ENCODE measurements at places on chromosomes 16 and 17.

DNA sequence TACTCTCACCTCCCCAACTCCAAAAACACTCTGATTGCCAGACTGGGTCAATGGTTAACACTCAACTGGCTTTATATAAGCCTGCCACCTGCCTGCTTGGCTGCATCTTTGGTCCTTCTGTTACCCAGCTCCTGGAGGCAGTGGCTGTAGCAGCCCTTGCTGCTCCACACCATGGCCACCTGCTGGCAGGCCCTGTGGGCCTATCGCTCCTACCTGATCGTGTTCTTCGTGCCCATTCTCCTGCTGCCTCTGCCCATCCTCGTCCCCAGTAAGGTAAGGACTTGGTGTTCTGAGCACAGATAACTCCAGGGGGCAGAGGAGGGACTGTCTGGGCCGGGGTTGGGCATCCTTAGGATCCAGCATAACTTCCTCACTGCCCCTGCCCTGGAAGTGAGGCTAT is at the start of gene SLC13A2:
SLC13A2 (plus strand) TSS at position 103 of the 400 bp plus-strand sequence; CDS start at position 172, 69 bp downstream.
- no peak for DNase-seq

- no peak for DNase-seq
These were observed 123.0 kb upstream of the ASIC2 start for GRCh38 chr17:33416131-33416530.

- no peak for DNase-seq
These were observed 142.5 kb downstream of the IRX3 start for GRCh38 chr16:54143934-54144571.

DNA sequence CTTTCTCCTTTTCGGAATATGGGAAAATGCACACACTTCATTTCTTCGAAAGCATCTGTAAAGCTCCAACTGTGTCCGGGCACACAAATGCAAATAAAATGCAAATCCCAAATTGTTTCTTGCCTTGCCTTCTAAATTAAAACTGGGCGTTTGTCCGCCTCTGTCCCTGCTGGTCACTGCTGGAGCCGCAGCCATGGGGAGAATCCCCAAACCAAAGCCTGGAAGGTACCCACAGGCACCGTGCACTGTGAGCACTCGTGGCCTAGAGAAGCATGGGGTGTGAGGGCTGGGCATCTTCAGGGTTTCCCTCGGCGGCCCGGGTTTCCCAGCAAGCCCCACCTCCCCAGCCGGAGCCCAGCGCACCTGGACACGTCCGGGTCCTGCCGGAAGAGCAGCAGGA is 2.9 kb downstream of the SLC47A2 start:
- no peak for DNase-seq

DNA sequence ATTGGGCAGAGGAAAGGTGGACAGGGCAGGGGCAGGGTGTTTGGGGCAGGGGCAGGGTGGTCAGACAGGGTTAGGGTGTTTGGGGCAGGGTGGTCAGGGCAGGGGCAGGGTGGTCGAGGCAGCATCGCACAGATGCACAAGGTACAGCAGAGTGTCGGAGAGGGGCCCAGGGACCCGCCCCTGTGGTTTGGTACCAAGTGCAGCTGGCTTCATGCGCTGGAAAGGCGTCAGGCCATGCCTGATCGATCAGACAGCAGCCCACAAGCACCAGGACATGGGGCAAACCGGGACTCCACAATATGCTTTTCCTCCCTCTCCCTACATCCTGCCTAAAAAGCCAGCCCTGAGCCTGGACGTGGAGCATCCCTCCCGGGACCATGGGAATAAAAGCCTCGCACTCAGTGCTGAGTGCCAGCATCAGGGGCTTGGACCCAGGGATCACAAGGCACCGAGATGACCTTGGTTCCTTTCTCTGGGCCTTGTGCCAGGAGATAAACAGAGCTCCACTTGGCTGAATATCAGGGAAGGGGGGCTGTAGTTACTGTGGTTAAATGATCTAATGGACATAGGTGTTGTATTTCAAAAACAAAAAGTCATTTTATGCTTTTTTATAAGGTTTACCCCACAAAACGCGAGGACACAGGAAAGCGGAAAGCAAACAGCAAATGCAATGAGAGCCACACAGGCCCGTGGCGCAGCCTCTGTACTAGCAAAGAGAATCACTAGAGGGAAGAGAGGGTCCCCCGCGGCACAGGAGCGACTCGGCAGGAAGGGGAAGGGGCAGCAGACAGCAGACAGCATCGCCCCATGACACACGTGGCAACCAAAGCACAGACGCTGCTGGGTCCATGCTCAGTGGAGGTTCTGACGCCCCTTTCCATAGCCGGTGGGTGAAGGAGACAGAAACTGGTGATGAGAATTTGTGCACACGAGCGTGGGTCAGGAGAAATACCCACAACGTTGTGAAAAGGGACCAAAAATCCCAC is 5.3 kb upstream of the HEXD start:
- peak; percentile 66 for DNase-seq

DNA sequence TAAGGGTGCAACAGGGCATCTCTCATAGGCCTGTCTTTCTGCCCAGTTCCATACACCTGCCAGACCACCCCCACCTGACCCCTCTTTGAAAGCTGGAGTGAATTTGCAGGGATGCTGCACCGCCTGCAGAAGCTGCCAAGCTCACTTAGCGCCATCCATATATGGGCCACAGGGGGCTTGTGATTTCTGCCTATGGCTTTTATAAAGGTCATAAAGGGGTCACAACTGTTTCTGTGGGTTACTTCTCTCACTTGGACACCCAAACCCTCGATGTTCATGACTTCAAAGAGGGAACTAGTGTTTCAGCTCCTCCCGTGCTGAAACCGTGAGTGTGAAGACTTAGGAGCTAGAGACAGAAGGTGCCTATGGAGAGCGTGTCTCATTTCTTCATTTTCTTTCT is 23.9 kb upstream of the MEAK7 start:
- no peak for DNase-seq

DNA sequence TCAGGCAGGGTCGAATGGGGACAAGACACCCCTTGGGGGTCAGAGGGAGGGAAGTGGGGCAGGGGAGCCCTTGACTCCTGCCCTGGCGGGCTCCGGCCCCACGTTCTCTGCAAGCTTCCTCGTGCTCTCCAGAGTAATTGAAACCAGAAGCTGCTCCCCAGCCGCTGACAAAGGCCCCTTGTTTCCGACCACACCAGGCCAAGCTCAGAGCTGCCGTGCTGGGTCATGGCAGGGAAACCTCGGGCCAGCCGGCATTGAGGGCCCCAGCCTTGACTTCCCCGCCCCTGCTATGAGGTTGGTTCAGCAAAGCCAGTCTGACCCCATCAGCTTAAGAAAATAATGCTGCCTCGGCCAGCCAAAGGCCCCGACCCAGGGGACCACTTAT is 43.3 kb downstream of the TIMM22 start:
- DNase-seq, result no peak

DNA sequence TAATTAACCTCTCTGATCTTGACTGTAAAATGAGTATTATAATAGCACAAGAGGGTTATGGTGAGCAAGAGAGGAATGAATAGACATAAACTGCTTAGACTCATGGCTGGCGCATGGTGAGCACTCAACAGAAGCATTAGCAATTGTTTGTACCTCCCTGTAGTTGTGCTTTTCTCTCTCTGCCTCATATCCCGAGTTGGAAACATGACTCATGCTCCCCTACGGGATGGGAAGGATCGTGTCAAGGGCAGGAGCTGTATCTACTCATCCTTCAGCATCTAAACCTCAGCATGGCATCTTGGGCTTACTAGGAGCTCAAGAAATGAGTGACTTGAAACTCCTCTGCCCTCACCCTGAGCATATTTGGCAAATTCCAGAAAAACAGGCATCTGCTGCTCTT is 299.6 kb downstream of the MAP2K4 start:
- no peak for DNase-seq

DNA sequence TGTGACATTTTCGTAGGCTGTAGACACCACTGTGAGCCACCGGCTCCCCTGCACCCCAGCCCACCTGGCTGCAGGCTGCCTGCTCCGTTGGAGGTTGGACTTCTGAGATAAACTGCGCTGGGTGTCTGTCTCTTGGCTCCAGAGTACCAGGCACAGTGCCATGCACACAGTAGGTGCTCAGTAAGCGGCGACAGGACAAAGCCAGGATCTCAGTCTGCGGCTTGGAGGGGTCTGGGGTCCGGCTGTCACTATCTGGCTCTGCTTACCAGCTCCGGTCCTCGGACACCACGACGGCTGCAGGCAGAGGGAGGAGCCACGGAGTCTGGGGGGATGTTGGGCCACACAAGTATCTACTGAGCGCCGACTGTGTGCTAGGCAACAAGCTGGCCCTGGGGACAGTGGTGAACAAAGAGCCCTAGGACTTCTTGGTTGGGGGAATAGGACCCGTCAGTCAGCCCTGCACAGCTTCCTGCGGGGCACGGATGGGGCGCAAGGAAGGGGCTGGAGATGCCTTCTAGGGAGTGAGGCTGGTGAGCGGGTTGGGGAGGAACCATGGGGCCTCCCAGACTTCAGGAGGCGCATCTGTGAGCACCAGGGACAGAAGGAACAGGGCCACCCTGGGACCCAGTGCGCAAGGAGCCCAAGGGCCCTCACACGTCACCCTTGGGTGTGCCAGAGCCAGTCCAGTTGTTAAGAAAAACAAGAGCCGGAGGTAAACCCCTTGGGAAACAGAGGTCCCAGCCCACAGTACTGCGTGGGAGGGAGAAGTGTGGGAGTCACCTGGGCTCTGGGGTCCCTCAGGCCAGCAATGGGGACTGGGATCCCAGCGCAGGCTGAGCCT is 17.3 kb downstream of the JPH3 start:
- DNase-seq, result no peak

- DNase-seq, result no peak
These were observed 15.4 kb upstream of the ZC3H18 start for GRCh38 chr16:88554711-88555264.

DNA sequence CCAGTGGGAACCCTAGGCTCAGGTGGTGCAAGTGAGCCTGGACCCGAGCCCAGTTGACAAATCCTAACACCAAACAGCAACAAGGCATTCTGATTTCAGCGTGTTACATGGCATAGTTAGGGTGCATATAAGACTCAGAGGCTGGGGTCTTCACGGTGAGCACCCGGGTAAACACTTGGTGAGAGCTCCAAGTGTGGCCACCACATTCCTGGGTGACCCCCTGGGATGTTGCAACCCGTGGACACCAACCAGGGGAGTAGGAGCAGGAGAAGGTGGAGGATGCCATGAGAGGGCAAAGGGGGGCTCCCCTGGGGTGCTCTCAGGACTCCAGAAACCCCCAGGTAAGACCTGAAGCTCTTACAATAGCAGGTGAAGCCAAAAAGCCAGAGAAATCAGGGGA is 69.9 kb upstream of the CDH5 start:
- DNase-seq, result no peak

DNA sequence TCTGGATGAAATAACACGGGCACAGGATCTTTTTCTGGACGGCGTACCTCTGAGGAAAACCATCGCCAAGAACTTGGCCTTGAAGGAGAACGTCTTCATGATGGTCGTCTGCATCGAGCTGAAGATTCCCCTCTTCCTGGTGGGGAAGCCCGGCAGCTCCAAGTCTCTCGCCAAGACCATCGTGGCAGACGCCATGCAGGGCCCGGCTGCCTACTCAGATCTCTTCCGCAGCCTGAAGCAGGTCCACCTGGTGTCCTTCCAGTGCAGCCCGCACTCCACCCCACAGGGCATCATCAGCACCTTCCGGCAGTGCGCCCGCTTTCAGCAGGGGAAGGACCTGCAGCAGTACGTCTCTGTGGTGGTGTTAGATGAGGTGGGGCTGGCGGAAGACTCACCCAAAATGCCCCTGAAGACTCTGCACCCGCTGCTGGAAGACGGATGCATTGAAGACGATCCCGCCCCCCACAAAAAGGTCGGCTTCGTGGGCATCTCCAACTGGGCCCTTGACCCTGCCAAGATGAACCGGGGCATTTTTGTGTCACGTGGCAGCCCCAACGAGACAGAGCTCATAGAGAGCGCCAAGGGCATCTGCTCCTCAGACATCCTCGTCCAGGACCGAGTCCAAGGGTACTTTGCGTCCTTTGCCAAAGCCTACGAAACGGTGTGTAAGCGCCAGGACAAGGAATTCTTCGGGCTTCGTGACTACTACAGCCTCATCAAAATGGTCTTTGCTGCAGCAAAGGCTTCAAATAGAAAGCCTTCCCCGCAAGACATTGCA is 68.3 kb upstream of the ENDOV start:
- DNase-seq, result no peak

DNA sequence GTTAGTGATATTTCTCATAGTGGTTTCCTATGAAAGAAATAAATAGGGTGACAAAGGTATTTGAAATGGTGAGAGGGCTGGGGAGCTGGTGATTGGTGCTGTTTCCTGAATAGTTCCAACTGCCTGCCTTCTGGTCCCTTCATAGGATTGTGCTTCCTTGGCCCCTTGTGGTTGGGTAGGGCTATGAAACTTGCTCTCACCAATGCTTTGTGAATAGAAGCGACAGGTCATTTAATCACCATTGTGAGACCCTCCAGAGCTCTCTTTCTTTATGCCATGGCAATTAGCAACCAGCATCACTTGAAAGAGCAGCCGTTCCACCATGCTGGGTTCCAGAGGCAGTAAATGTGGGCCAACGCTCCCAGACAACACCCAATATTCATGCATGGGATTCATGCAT is 23.7 kb upstream of the WWOX start:
- no peak for DNase-seq

DNA sequence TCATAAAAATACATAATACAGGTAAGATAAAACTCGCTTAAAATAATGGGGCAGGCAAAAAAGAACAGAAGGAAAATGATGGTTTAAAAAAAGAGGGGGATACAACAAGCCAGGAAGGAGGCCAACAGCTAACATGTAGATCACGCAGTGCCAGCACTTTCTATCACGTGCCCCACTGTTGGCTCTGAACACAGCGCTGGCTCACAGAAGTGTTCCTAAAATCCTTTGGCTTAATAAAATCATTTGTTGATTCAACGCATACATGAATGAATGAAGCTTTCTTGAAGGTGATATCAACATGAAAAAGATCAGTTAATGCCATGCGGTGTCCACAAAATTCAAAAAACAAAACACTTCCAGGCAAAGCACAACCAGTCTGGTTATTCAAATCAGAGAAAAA is 8.5 kb downstream of the ITGAE start:
- no peak for DNase-seq

DNA sequence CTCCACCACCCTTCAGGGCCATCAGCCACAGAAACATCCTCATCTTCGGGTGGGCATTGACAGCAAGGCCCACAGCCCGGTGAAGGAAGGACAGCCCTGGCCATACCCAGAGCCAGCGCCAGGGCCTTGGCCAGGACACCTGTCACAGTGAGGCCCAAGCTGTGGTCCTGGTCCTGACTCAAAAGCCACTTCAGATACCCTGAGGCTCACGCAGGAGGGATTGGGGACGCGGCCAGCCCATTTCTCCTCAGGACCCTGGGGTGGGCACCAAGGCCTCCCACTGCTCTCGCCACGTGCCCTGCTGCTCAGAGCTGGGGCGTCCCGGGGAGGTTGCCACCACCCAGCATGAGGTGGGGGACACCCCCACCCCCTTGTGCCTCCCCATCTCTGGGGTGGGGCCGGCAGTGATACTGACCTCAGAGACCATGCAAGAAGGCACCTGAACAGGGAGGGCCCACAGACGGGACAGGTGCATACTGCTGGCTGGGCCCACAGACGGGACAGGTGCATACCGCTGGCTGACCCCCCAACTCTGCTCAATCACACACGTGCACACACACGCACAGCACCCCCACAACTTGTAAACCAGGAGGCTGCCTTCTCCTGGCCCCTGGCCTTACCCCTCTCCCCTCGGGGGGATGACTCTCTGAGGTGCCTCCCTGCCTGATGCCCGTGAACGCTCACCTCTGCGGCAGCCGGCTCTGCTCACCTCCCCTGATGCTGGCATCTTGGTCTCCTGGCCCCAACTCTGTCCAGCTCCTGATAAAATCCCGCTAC is 14.2 kb downstream of the SLC7A5 start:
- no peak for DNase-seq

GRCh38 chr16:27340654-27341053 is 26.9 kb downstream of the IL4R start:
- DNase-seq, result no peak
